ENCODE measurements at places on chromosomes 1 and 21.

DNA sequence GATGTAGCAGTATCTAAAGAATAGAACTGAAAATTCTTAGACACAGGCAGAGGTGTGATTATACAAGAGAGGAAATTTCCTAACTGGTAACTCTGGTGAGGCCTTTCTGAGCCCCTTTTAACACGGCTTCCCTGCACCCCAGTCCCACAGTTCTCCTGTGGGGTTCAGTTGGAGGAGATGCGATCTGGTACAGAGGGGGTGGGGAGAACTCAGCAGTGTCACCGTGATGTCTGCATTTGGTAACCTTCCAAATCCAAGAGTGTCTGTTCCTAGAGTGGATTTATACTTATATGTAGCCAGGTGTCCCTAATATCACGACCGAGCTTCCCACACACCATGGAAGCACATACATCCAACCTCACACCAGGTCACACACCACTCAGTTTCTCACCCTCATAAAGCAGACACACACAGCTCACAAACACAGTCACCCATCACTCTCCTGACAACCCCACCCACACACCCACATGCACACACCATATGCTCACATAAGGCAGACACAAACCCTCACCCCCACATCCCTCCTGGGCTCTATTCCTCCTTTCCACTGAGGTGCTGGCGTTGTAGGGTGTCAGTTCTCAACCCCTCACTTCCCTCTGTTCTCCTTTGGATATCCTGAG, 48.5 kb downstream of the RHBG start:
- no peak for DNase-seq

DNA sequence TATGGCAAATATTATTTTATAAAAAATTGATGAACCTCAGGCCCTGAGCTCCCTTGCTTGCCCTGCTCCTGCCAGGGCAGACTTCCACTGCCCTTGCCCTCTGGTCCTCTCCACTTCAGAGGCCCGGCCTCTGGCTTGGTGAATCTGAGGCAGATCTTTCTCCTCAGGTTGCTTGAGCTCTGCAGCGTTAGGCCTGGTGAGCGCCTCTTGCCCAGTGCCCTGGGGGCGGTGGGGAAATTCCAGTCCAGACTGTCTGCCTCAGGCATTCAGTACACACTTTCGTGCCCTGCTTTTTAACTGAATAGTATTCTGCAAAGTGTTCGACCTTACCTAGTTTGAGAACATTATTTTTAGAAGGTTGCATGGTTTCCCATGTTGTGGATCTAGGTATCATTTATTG, 98.2 kb downstream of the PCBP3 start:
- no peak for DNase-seq

DNA sequence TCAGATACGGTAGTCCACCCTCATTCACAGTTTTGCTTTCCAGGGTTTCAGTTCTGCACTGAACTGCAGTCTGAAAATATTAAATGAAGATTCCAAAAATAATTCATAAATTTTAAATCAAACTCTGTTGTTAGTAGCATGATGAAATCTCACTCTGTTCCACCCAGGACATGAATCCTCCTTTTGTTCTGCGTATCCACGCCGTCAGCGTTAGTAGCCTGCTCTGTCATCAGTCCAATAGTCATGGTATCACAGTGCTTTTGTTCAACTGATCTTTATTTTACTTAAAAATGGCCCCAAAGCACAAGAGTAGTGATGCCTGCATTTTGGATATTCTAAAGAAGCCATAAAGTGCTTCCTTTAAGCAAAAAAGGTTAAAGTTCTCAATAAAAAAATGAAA, 23.9 kb downstream of the CHD1L start:
- no peak for DNase-seq

DNA sequence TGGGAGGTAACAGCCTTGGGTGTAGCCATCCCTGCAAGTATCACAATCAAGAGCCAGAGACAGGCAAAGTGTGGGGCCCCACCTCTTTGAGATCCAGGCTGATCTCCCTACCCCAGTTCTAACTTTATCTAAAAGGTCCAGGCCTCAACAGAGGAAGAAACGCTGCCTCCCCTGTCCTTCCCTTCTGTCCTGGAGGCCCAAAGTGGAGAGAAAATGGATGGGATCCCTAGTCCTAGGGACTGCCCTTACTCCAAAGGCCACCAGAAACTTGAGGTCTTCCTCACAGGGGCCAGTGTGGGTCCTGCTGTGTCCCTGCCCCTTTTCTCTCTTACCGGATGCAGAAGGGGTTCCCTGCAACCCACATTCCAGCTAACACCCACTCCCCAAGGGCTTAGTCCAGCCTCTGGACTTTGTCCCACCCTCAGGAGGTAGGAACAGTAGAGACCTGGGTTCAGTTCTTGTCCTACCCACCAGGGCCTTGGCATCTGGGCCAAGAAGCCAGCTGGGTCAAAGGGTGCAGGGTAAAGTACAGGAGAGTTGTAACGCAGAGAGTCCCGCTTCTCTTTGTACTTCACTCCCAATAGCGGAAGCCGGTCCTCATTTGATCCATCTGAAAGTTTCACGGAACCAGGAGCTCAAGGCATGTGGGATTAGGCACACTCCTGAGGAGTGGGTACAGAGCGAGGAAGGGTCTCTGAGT, 1.9 kb downstream of the HDGF start:
- DNase-seq = no peak

DNA sequence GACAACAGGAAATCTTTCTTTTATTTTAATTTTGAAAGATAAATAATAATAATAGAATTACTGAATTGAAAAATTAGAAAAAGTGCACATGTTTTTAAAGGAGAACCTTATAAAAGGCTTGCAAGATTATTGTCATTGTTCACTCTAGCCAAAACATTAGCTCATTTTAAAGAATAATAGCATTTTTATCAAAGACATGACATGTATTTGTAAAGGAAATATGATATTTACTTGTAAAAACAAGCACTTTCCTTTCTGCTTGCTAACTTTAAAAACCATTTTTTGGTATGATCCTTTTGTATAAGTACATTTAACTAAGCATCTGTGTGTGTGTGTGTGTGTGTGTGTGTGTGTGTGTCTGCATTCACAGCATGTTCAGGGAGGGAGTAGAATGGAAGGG, 156.3 kb upstream of the C1orf87 start:
- no peak for DNase-seq

- no peak for DNase-seq
These were observed 336.4 kb downstream of the CAMTA1 start for GRCh38 chr1:7121622-7121988.

DNA sequence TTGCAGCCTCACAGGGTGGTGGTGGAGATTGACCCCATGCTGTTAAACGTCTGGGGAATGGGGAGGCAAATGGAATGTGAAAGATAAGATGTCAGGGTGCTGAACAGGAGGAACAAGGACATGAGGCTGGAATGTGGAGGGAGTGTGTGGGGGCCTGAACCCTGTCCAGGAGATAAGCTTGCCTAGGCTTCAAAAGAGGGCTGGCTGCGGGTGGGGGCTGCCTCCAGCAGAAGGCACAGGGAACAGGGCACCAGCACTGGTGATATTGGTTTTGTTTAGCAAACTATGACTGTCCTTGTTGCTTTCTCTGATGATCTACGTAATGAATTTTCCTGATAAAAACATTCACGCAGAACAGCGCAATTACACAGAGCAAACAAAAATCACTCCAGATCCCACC, 52.4 kb upstream of the LRP8 start:
- DNase-seq = no peak

DNA sequence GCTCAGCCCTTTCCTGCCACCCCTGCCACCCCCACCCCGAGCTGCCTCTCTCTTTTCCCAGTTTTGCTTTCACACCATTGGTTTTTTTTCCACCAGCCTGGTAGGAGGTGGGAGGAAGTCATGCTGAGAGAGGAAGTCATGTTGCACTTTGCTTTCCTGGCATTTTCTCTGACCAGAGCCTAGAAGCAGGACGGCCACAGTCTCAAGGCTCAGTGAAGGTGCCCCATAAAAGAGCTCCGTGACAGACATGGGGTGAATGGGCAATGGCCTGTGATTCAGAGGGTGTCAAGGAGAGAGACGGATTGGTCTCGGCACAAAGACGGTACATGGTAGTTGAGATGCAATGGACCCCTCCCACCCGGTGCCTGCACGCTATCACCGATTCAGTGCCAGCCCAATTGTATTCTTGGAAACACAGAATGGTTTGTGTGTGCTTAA, 42.1 kb upstream of the DMRTB1 start:
- no peak for DNase-seq
